ENCODE measurements at places on chromosomes 16 and 17. TPM values are rescaled to one million over a fixed set of nuclear protein-coding genes. Genes with fewer than 3 reads are reported as not detected.

MPP2 gene
- 1.3 TPM for total RNA-seq

PPY gene
- total RNA-seq = not detected

TBC1D3C gene
- 1.3 TPM for total RNA-seq

OR3A3 gene
- not detected for total RNA-seq

CSH2 gene
- not detected for total RNA-seq

TENT4B gene
- total RNA-seq = 11.0 TPM

SCIMP gene
- not detected for total RNA-seq

TP53TG3F gene
- not detected for total RNA-seq

CLEC3A gene
- total RNA-seq = not detected

MMP28 gene
- total RNA-seq = 2.8 TPM

VAT1L gene
- 86.9 TPM for total RNA-seq

AATK gene
- 0.50 TPM for total RNA-seq

SMURF2 gene
- 71.7 TPM for total RNA-seq

PLXDC1 gene
- total RNA-seq = 4.1 TPM

ZNF785 gene
- total RNA-seq = 8.7 TPM

CWC25 gene
- 9.8 TPM for total RNA-seq

LGALS9B gene
- not detected for total RNA-seq

PRSS22 gene
- not detected for total RNA-seq

RNF222 gene
- total RNA-seq = not detected

ABCC12 gene
- total RNA-seq = not detected

CDK3 gene
- total RNA-seq = 1.3 TPM

RND2 gene
- total RNA-seq = 0.99 TPM

ITGA2B gene
- 0.26 TPM for total RNA-seq

AOC3 gene
- 0.26 TPM for total RNA-seq

TAT gene
- total RNA-seq = not detected

FZD2 gene
- 20.3 TPM for total RNA-seq

SLC16A11 gene
- total RNA-seq = under 0.01 TPM

KRT16 gene
- not detected for total RNA-seq

ANKRD40CL gene
- not detected for total RNA-seq

All from fibroblast of lung (primary cell).